ENCODE measurements at places on chromosomes 11 and 22. TPM values are rescaled to one million over a fixed set of nuclear protein-coding genes. Genes with fewer than 3 reads are reported as not detected.
A peak's percentile ranks its signal among the peaks of the same experiment; 100 is the strongest.

- no peak for DNase-seq
These were observed 4.4 kb downstream of the MAPK12 start for GRCh38 chr22:50257041-50257440.

- no peak for DNase-seq
These were observed 9.7 kb upstream of the AHNAK start for GRCh38 chr11:62556108-62556874.

GRCh38 chr11:64244107-64244506 is 2.6 kb downstream of the PPP1R14B start:
- DNase-seq, result no peak

GRCh38 chr11:114318361-114318760 is 22.2 kb downstream of the NNMT start:
- no peak for DNase-seq

GRCh38 chr11:61978703-61979661 is 11.5 kb upstream of the FTH1 start:
- DNase-seq, result no peak

DNA sequence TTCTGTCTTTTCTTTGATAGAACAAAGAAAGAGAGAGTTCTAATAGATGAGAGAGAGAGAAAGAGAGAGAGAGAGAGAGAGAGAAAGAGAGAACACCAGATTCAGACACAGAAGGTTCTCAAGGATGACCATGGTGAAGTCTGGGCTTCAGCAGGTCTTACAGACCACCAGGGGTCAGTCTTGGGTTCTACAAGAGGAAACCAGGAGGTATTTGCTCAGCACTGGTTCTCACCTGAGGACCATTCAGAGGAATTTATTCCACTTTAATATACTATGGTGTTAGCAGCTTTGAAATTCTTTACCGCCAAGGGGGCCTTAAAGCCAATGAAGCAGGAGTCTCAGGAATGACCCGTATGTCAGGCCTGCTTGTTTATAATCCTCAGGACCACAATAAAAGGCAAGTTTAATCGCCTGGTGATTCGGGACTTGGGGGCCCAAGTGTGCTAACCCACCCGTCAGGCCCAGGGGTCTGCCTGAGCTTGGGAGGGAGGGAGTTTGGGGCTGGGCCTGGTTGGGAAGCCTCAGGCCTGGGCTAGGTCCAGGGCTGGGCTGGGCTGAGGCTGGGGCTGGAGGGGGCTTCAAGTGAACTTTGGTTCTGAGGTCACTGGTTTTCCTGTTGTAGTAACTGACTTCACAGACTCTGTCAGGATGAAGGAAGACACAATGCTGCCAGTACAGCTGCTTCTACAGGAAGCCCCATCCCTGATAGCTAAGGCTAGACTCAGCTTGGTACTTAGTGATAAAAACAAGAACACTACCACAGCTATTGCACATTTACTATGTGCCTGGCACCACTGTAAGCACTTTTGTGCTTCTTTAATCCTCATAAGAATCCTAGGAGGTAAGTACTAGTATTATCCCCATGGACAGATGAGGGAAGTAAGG is 179.2 kb upstream of the ZBED5 start:
- DNase-seq, result peak; percentile 44

DNA sequence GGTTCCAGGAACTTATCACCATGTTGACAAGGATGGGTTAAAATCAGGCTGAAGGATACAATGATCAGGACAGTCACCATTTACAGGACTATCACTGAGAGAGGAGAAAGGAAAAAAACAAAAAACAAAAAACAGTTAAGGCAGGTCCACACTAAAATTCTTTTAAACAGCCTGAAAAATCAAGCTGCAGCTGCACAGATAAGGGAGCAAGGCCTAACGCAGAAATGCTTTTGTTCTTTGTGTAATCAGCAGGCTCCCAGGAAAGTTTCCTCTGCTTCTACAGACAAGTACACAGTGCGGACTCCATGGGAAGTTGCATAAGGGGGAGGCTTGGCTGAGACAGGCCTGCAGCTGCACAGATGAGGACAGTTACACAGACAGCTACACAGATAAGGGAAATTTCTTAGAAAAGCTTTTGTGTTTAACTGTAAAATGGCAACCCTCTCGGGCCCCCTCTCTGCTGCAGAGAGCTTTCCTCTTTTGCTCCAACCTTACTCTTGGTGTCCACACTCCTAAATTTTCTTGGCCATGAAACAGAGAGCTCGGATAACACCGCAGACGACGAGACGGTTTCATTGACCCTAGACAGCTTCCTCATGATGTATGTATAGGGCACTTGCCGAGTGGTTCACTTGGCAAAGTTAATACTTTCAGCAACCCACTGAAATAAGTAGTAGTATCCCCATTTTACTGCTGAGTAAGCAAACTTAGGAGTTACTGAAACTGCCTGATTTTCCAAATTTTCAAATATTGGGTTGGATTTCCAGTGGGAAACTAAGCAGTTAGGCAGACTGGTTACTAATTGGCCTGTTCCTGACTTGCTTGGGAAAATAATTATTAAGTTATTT is 45.5 kb downstream of the PIWIL3 start:
- peak; percentile 72 for DNase-seq

DNA sequence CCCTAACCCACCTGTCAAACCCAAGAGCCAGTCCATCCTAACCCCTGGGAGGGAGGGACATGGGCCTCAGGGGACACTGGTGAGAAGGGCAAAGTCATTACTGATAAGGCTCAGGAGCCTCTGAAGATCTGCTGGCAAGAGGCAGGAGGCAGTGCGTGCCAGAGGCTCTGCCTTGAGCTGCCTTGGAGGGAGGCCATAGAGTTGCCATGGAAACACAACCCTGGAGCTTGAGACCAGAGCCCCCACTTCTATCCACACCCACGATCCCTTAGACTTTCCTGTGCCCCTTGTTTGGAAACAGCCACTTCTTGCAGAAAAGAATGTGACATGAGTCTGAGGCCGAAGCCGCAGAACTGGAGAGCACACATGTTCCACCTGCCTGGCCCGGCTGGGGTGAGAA is 89.7 kb upstream of the CSNK2A3 start:
- no peak for DNase-seq

- no peak for DNase-seq
These were observed 68.9 kb upstream of the KCNQ1OT1 start for GRCh38 chr11:2768471-2769408.

DNA sequence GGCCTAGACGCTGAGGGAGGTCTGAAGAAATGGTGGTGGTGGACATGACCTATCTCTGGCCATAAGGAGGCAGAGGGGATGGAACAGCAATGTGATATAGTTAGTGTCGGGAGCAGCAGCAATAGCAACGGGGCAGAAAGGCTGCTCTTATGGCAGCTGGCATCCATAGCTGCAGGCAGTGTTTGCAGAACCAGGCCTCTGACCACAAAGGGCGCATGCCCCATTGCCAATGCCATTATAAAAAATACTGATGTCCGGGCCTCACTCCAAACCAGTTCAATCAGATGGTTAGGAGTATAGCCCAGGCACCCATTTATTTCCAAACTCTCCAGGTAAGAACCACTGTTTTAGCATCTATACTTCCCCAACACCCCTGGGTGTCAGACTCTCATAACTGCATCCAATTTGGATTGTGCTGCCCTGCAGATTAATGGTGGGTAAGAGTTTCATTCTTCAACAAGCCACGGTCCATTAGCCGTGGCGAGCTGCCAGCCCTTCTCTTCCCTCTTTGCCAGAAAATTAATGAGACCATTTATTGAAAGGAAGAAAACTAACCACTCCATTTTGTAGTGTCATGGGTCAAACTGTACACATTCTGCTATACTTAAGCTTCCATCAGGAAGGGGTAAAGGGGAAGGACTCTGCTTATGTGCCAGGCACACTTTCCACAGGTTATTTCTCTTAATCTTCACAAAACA is 72.8 kb upstream of the SPON1 start:
- DNase-seq, result no peak

- no peak for DNase-seq
These were observed 24.4 kb upstream of the PSMA1 start for GRCh38 chr11:14544611-14545010.

SIK2 gene
- 20.5 TPM for polyA plus RNA-seq

FAM83F gene
- polyA plus RNA-seq, result 0.10 TPM
